ENCODE measurements at places on chromosomes 3 and 15.

GRCh38 chr3:148379763-148380382 is 317.8 kb upstream of the AGTR1 start:
- DNase-seq = no peak

DNA sequence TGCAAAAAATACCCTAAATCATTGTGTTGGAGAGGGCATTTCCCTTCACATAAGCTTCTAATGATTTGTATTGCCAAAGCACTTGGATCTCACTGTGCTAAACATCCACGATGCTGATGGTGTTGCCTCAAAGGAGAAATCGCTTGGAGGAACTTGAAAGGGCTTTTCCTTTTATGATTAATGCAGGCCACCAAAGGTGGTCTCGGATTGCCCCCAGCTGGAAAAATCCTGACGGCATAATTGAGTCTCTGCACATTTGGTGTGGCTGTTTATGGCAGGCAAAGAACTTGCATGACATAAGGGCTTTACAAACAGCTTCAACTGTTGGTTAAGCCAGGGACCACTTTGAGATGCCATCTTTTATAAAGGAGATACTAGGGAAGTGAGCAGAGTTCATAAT is 664.0 kb upstream of the ADAMTS9 start:
- no peak for DNase-seq

DNA sequence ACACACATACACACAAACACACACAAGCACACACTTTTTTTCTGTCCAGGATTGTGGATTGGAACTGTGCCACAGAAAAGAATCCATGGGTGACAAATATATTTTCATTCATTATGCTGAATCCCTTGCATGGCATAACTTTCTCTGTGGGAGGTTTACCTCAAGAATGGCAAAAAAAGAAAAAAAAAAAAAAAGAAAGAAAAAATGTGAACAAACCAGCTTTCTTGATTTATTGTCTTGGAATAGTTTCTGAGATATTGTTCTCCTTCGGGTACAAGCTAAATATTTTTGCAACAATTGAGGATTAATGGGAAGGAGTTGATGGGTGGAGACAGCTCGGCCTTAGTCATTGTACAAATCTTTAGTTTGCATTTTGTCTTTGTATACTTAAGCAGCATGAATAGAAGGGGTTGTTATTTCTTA is 153.1 kb downstream of the GMNC start:
- no peak for DNase-seq

- DNase-seq = no peak
These were observed 60.0 kb downstream of the RPL22L1 start for GRCh38 chr3:170809975-170810357.

- DNase-seq = no peak
These were observed 27.5 kb downstream of the NXPE3 start for GRCh38 chr3:101806491-101806890.

GRCh38 chr15:46442901-46443590 is 808.2 kb downstream of the SQOR start:
- DNase-seq = no peak

DNA sequence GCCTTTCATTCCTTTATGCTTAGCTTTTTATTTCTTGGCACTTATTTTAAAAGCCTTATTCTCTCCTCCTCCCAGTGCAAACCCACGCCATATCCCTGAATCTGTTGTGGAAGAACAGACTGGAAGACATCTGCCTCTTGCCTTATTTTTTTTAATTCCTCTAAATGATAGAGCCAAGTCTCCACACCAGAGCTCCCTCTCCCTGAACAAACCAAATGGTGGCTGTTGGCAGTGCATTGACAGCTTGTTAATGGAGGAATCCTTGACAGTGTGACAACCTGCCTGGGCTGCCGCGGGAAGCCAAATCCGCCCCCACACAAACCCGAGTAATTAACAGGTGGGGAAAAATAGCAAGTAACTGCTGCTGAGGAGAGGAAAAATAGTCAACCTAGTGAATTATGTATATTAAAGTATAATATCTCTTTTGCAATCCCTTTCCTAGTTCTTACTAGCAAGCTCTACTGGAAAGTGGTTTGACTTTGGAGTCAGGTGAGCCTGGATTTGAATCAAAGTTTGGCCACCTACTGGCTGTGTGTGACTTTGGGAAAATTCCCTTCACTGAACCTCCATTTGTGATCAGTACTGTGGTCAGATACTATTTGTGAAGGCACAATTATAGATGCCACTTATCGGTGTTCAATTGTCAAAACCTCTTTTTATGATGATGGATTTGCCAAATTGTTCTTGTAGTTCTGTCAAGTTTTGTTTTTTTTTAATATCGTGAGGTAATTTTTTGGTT is 589.6 kb downstream of the PDCD6IP start:
- no peak for DNase-seq

DNA sequence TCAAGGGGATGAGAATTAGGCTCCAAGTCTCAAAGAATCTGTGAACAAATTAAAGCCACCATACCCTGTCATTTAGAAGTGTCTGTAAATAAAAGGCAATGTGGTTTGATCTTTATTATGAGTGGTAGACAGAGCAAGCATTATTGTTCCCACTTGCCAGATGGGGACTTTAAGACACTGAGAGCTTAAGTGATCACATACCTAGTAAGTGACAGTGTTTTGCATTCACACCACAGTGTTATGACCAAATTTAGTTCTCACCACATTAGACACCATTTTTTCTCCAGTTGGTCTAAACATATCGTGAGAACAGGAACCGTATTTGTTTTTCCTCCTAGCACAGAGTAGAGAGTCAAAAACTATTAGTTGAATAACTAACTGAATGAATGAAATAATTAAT is 13.2 kb upstream of the ZBED2 start:
- no peak for DNase-seq

GRCh38 chr15:85778107-85778776 is 16.5 kb downstream of the KLHL25 start:
- no peak for DNase-seq

- DNase-seq = no peak
These were observed 37.6 kb upstream of the EPHB3 start for GRCh38 chr3:184523825-184524615.
